ENCODE measurements at places on chromosomes 7 and 10. TPM values are rescaled to one million over a fixed set of nuclear protein-coding genes. Genes with fewer than 3 reads are reported as not detected.

TEX36 gene
- not detected for total RNA-seq

TMEM196 gene
- total RNA-seq, result not detected

SLC16A9 gene
- total RNA-seq, result 1.2 TPM

CTAGE4 gene
- total RNA-seq, result not detected

STEAP1 gene
- 12.5 TPM for total RNA-seq

NEUROD6 gene
- not detected for total RNA-seq
